ENCODE measurements at places on chromosomes 11 and 22.

DNA sequence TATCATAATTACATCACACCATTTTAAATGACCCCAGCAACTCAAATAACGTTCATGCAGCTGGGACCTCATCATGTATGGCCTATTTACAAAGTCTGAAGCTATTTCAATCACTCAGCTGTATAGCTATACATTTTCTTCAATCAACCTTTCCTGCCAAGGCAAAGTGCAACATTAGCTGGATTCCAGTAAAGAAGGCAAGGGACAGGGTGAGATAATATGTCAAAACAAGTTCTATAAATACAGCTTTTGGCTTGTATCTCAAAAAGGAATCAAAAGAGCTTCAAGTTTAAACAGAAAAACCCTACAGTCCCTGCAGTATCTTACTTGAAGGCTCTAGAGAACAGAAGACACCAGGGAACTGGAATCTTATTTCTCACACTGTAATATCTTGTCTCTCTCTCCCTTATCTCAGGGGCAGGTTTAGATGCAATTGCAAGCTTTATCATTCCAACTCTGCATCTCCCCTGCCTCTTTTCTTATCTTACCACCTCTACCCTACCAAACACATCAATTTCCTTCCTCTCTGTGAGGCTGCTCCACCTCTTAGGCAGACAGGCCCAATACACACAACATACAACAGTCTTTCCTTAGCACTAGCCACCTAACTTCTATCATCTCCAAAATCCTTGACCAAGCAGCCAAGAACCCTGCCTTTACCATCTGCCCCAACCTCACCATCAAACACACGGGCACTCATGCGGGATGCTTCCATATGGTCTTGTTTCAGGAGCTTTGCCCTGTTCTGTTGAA, 34.5 kb downstream of the CELF1 start:
- DNase-seq: no peak

GRCh38 chr22:37860796-37861421, 11.7 kb downstream of the EIF3L start:
- no peak for DNase-seq

- DNase-seq: peak; percentile 33
Observed at GRCh38 chr22:43185860-43186261, 1.1 kb downstream of the TTLL12 start.

GRCh38 chr11:33642461-33643166, 58.0 kb downstream of the C11orf91 start:
- no peak for DNase-seq

GRCh38 chr11:96072592-96072991, 148.7 kb upstream of the MTMR2 start:
- no peak for DNase-seq

- DNase-seq: no peak
Observed at GRCh38 chr11:23473782-23474181, 613.5 kb upstream of the CCDC179 start.

DNA sequence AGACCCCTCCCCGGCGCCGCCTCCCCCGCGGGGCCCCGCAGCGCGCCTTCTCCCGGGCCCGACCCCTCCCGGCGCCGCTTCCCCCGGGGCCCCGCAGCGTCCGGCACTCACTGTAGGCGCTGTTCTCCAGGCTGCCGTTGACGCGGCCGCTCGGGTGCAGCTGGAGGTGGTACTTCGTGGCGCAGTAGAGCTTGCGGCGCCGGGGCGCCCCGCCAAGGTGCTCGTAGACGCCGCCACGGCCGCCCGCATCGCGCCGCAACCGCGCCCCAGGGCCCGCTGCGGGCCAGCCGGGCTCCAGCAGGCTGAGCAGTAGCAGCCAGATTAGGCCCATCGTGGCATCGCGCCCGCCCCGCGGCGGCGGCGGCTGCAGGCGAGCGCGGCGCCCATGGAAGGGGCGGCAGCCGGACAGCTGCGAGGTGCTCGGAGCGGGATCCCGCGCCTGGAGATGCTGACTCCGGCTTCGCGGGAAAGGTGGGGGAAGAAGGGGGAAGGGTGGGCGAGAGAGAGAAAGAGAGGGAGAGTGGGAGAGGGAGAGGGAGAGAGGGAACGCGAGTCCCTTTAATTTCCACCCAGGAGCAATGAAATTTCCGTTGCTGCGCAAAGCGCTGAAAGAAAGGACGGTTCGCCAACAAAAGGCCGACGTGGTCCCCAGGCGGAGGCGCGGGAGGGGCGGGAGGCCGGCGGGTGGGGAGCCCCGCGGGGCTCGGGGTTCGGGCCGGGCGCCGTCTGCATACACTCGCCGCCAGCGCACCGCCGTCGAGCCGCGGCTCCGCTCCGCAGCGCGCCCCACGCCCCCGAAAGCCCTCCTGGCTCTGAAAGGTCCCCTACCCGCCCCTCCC, at the start of gene FGF3:
Gene FGF3 (minus strand): TSS at position 814 of the 839 bp plus-strand sequence. CDS start 483 bp downstream, at position 331.
- no peak for DNase-seq

DNA sequence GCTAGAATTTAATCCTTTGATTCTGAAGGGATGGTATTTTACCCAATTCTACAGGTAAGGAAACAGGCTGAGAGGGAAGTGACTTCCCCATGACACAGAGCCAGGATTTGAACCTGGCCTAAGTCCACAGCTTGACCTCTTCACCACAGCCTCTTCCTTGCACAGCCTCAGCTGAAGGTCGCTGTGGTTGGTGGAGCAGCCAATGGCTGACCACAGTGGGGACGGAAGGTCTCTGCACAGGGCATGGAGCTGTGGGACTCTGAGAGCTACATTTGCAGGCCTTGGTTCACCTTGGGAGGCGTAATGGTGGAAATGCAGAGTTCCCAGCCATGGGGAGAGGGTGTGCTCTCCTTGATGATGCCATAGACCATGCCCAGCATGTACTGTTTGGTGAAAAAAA, 295.0 kb downstream of the DDX10 start:
- no peak for DNase-seq

DNA sequence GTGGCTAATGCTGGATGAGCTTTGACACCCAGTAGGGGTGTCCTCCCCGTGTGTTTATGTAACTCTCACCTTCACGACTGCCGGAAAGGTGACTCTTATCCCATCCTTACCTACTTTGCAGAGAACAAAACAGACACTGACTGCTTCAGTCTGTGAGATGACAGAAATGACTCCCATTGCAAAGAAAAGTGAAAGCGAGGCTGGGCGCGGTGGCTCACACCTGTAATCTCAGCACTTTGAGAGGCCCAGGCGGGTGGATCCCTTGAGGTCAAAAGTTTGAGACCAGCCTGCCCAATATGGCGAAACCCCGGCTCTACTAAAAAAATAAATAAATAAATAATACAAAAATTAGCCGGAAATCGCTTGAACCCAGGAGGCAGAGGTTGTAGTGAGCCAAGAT, 106.4 kb upstream of the ANO1 start:
- DNase-seq: no peak

GRCh38 chr22:35838855-35839576, 121.3 kb downstream of the APOL5 start:
- peak; percentile 74 for DNase-seq

- DNase-seq: no peak
Observed at GRCh38 chr22:20155330-20156041, 4.6 kb upstream of the CCDC188 start.

- DNase-seq: peak; percentile 20
Observed at GRCh38 chr11:9525116-9525515, 48.4 kb upstream of the WEE1 start.

GRCh38 chr11:84837402-84838069, 789.6 kb downstream of the DLG2 start:
- no peak for DNase-seq

DNA sequence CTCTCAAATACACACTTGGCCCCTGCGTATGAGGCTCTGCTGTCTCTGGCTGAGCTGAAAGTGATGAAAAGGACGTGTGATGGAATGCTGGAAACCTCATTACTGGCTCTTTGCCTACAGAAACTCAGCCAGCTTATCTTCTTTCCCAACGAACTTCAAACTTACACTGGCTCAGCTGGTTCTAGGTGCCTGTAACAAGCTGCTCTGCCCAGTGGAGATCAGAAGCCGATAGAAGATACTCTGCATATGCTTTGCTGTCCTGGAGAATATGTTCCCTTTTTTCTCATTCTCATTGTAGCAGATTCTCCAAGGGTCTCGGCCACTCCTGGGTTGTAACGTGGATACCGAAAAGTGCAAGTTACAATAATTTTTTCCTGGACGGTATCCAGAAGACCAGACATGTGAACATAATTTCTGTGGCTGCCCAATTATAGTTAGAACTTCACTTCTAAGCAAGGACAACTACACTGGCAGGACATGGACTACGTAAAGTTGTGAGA, 405.3 kb upstream of the CCDC90B start:
- DNase-seq: peak; percentile 73

- DNase-seq: no peak
Observed at GRCh38 chr22:39243439-39244135, 1.2 kb downstream of the PDGFB start.

DNA sequence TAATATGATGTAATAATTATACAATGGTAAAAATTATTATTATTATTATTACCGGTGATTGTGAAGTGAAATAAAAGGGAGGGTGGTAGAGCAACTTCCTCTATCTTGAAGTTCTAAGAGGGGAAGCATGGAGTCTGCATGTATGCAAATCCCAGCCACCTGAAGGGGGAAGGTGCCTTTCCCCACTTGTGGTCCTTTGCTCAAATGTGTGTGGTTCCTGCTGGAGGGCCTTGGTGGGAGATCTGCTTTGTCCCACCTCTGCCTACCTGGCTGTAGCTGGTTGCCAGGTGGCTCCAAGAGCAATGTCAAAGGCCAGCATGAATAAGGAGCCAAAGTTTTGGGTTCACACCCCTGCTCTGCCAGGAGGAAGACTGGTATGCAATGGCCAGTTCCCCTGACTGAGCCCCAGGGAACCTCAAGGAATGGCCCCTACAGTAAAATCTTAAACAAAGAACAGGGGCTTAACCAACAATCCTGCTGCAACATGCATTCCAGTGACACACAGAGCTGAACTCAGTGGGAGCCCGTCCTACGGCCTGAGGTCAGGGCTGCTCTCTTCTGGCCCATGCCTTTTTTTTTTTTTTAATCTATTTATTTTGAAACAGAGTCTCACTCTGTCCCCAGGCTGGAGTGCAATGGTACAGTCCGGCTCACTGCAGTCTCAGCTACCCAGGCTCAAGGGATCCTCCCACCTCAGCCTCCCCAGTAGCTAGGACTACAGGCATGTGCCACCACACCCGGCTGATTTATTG, 8.5 kb downstream of the TMEM132A start:
- no peak for DNase-seq

DNA sequence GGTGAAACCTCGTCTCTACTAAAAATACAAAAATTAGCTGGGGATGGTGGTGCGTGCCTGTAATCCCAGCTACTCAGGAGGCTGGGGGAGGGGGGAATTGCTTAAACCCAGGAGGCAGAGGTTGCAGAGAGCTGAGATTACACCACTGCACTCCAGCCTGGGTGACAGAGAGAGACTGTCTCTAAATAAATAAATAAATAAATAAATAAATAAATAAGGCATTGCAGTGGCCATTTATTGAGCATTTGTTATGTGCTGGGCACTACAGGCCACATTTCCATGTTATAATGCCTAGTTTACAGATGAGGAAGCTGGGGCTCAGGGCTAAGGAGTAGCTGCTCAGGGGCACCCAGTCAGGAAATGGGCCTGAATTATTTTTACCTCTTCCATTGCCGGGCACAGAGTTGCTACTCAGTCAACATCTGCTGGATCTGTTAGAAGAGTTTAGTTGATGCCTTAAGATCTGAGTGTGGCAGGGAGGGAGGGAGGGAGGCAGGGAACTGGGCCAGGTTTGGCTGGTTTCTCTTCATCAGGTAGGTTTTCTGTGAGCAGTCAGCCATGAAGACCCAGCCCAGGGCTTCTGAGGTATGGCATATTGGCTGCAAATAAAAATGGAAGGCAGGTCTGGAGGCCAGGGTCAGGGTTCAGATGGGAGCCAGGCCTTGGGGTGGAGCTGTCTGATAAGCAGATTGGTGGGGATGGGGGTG, 5.6 kb downstream of the PVALB start:
- DNase-seq: no peak

DNA sequence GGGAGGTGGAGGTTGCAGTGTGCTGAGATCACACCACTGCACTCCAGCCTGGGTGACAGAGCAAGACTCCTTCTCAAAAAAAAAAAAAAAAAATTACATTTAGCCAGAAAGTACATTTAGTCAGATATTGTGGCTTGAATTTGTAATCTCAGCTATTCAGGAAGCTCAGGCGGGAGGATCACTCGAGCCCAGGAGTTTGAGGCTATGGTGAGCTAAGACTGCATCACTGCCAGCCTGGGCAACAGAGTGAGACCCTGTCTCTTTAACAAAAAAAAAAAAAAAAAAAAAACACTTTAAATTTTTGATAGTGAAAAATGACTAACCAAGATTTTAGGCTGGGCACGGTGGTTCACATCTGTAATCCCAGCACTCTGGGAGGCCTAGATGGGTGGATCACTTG, 27.3 kb downstream of the MRTFA start:
- peak; percentile 68 for DNase-seq

DNA sequence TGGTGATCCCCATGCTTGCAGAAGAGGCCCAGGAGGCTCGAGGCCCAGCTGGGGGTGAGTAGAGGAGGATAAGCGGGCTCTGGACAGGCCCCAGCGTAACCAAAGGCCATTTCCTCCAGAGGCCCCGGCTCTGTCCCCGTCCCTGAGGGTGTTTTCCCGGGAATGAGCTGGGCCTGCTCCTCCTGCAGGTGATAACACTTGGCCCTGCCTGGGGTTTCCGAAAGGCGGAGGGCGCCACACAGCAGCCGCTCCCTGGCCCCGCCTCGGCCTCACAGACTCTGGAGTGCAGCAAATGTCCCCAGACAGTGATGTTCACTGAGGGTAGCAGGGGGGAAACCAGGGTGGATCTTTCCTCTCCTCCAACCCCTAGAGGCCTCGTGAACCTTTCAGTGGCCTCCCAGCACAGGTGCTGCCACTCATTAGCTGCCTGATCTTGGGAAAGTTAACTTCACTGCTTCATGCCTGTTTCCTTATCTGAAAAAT, 10.5 kb upstream of the MGAT3 start:
- no peak for DNase-seq

DNA sequence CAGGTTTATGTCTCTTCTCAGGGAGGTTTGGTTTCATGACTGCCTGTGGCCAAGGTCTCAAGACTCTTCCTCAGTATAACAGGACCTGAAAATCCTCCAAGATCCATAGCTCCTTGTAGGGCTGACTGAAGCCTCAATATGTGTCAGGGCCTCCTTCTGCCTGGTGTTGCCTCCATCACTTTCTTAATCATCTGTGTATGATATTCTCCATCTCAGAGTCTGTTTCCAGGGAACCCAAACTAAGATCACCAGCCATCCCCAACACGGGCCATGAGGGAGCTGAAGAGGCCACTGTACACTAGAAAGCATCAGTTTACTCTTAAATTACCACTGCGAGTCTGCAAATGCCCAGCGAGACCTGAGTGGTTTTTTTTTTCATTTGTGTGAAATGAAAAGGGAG, 17.7 kb downstream of the GGTLC2 start:
- no peak for DNase-seq
